Vagina (tissue), 2 donors: ENCODE measurements at places on chromosomes 1 and 21.

DNA sequence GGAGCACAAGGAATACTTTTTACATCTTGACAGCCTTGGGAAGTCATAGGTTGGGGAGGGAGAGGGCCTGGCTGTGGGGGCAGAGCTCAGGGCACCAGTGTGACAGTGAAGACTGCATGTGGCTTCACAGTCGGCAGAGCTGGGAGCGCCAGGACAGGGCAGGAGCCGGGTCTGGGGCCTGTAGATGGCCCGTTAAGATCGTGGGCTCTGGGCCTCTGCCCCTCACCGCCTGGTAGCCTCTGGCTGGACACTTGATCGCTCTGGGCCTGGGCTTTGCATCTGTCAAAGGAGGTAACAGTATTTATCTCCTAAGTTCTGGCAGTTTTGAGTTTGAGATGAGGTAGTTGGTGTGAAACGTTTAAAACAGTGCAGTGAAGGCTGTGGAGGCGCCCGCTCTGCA is 4.8 kb downstream of the SLX9 start:
- no peak for DNase-seq

DNA sequence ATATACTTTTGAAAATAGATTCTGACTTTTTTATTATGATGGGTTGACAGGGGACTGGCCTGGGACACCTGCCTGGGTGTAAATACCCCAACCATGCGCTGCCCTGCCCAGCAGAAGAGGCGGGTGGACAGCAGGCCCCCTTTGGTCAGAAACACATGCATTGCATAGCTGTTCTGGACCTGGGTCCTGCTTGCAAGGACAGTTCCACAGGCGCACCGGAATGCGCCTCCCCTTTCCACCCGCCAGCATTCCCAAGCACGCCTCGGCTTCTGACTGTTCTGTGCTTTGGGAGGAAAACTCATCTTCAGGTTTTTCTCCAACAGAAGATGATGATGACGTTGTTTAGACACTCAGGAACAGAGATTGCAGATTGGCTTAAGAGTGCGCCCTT is 428 bp upstream of the ZNF678 start:
- DNase-seq, result no peak

DNA sequence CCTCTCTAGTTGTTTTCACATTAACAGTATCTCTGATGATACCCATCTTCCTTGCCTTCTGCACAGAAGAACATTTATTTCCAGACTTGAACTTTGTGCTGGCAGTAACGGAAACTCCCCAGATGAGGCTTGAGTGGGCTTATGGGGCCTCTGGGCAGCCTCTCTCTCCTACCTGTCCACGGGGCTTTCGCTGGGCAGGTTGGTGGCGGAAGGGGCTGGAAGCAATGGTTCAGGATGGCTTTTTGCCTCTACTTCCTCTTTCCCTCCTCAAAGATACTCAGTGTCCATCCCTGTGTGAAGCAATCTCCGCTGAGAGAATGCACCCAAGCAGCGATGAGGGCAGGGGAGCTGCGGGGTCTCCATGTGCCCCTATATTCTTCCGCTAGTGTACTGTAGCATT is 348.2 kb downstream of the HLX start:
- DNase-seq, result no peak

DNA sequence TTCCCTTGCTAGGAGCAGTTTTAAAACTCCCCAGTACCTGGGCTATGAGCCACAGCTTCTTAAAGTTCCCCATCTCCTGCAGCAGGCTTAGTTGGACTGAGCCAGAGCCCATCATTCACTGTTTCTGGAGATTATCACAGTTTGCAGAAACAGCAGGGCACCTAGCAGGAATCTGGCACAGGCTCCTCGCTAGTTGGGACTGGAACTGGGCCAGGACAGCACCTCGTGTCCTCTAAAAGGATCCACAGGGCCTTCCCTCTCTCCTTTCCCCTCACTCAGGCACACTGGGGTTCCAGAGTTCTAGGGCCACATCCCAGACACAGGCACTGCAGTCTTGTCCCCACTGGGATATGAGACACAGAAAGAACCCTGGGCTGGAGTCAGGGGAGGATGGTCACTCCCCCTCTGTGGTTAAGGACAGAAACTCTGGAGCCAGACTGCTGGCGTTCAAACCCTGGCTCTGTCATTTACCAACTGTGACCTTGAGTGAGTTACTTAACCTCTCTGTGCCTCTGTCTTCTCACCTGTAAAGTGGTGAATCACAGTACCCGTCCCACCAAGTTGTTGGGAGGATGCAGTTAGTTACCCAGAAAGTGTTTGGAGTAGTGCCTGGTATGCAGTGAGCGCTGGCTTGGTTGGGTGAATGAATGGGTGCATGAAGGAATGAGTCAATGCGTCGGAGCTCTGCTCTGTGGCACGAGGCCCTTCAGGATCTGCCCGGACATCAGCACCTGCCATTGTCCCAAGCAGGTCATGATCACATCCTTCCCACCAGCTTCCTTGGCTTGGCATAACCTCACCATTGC is 18.8 kb upstream of the ECE1 start:
- no peak for DNase-seq

DNA sequence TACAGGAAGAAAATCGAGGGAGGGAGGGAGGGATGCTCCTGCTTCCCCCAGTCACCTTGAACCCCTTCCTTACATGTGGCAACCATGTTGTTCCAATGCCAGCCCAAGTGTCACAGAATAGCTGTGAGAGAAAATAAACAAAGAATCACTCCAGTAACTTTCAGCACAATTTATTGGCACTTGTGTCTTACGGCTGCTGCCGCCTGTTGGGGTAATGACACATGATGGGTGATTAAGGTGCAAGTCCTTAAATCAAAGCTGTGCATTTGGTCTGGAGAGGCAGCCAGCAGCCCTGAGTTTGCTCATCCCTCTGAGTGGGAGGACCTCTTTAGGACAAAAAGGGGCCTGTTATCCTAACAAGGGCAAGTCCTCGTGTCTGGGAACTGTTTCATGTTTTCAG is 377.7 kb downstream of the PCP4 start:
- no peak for DNase-seq

DNA sequence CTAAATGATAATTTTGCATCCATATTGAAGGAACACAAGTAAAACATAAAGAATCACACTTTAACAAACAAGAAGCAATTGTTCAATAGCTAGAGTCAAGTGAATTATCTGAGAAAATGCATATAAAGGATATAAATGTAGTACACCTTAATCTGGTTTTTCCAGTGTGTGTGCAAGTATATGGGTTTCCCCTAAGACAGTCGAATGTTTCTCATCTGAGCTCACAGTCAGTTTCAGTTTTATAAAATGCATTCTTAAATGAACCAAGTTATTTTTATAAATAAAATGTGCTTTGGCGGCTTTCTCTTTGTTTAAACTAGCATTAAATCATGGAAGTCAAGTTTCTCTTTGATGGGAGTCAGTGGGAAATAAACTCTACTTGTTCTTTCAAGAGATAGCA is 125.9 kb downstream of the PTPRC start:
- no peak for DNase-seq

- no peak for DNase-seq
These were observed 459 bp downstream of the FOXE3 start for GRCh38 chr1:47416319-47417169.

GRCh38 chr1:79827446-79827845 is 820.9 kb upstream of the ADGRL4 start:
- DNase-seq, result no peak

- no peak for DNase-seq
These were observed 264 bp downstream of the FCRL3 start for GRCh38 chr1:157700305-157700704.

GRCh38 chr1:108592030-108592759 is 32.3 kb downstream of the EEIG2 start:
- DNase-seq, result no peak

- DNase-seq, result no peak
These were observed 92.9 kb downstream of the C21orf91 start for GRCh38 chr21:17726047-17726829.

- DNase-seq, result no peak
These were observed 237.6 kb upstream of the DUSP10 start for GRCh38 chr1:221979444-221980032.

GRCh38 chr1:199836430-199836829 is 191.1 kb upstream of the NR5A2 start:
- no peak for DNase-seq

DNA sequence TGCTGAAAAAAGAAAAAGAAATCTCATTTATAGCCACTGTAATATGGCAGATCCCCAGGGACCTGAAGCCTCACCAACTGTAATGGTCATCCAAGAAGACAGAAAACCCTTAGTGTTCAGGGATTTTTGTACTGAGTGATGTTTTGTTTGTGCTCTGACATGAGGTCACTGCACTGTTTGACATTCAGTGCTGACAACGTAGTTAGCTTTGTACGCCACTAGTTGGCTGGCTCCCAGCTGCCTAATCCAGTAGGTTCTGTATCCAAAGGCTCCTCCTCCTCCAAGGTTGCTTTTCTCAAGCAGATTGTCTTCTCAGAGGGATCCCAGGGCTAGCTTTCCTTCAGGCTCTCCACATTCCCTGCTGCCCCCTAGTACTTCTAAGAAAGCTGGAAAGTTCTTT is 9.5 kb upstream of the YRDC start:
- DNase-seq, result no peak

GRCh38 chr1:236659792-236660587 is 26.3 kb upstream of the ACTN2 start:
- no peak for DNase-seq

GRCh38 chr1:28290851-28291250 is 31.5 kb downstream of the SESN2 start:
- no peak for DNase-seq

DNA sequence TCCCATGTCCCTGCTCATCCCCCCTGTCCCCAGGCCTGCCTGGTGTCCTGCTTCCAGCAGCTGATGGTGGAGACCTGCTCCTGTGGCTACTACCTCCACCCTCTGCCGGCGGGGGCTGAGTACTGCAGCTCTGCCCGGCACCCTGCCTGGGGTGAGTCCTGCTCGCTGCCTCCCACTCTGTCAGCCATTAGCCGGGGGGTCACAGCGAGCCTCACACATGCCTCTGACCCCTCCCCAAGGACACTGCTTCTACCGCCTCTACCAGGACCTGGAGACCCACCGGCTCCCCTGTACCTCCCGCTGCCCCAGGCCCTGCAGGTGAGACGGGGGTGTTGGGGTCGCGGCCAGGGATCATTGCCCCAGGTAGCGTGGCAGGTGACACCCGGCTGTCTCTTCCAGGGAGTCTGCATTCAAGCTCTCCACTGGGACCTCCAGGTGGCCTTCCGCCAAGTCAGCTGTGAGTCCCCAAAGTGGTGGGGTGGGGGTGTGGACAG is 10.0 kb downstream of the SCNN1D start:
- DNase-seq, result no peak

GRCh38 chr1:42930178-42931107 is 28.2 kb downstream of the SLC2A1 start:
- DNase-seq, result peak; percentile 93

GRCh38 chr1:26234644-26235370 is 807 bp downstream of the CEP85 start:
- no peak for DNase-seq
